ENCODE measurements at places on chromosomes 4 and X.

GRCh38 chr4:61532336-61533000, 332.3 kb downstream of the ADGRL3 start:
- peak; percentile 35 for DNase-seq

DNA sequence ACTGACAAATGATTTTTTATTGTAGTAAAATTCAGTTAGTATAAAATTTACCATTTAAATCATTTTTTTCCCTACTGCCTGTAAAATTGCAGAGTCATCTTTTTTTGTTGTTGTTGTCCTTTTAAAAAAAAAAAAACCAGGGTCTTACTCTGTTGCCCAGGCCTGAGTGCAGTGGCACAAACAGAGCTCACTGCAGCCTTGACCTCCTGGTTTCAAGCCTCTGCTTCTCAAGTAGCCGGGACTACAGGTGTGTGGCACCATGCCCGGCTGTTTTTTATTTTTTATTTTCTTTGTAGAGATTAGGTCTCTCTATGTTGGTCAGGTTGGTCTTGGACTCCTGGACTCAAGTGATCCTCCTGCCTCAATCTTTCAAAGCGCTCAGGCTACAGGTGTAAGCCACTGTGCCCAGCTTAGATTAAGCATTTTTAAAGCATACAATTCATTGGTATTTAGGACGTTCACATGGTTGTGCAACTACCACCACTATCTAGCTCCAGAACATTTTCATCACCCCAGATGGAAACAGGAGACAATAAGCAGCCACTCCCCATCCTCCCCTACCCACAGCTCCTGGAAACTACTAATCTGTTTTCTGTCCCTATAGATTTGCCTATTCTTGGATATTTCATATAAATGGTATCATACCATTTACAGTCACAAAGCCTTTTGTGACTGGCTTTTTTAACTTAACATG, 59.7 kb upstream of the PGRMC2 start:
- DNase-seq: no peak

- DNase-seq: no peak
Observed at GRCh38 chrX:74911494-74911893, 13.8 kb downstream of the NEXMIF start.

DNA sequence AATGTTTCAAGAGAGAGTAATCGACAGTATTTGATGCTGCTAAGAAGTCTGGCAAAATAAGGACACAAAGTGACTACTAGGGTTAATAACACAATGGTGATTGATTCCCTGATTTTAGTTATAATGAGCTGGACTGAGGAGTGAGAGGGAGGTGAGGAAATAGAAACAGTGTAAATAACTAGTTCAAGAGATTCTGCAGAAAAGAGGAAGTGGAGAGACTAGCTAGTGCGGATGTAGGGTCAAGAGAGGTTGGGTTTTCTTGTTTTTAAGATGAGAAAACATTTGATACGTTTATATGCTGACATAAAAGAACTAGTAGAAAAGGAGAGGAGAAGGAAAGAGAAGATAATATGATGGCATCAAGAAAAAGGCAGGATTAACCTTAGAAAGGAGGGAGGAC, 12.2 kb upstream of the TRPC5 start:
- DNase-seq: no peak

- no peak for DNase-seq
Observed at GRCh38 chrX:55452833-55453124, 852 bp downstream of the MAGEH1 start.

- no peak for DNase-seq
Observed at GRCh38 chr4:40730091-40730679, 19.6 kb upstream of the NSUN7 start.

DNA sequence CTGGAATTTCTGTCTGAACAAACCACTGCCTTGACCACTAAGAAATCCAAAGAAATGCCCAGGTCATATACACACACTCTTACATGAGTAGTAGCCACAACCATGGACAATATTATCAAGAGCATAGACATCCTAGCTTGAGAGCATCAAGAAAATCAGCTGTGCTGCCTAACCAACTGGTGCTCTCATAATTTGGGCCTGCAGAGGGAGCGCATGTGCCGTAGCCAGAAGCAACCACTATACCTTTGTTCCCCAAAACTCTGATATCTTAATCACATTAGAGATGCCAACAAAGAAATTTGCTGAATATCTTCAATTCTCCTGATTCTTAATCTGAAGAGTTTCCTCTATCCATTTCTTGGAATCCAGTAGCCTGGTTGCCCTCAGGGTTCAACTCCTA, 163.6 kb downstream of the ZNF674 start:
- no peak for DNase-seq

- peak; percentile 3 for DNase-seq
Observed at GRCh38 chrX:133215747-133216146, 2.4 kb downstream of the TFDP3 start.

DNA sequence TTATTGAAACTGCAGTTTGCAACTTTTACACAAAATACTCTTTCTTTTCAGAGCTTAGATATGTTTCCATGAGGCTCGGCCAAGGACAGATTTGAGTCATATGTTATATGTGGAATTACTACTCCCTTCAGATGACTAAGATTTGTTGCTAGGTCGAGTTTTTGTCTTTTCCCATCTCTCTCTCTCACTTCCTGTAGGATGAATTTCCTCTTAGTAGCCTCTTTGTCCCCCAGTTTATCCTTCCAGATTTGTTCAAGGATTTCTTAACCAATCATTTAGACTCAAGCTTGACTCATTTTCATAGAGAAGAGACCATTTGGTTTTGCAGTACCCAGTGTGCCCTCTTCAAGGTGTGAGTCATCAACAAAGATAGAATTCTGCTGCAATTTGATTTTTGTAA, 209.2 kb downstream of the GLUD2 start:
- peak; percentile 2 for DNase-seq

GRCh38 chr4:185305979-185306442, 89.7 kb downstream of the LRP2BP start:
- DNase-seq: peak; percentile 92

DNA sequence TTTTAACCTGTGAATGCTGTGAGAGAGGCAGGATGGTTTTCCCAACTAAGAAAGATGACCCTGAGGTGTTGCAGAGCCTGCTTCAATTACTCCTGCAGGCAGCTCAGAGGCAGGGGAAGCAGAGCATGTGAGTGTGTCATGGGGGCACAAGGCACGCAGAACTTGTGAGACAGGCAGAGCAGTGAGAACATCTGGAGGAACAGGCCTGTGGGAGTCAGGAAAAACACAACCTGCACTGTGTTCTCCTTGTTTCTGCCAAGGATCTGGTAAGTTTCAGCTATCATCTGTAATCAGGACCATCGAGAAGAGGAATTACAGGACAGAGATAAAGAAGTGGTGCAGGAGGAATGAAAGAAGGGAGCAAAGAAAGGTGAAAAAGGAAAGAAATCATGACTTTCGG, 741.8 kb upstream of the INTU start:
- peak; percentile 15 for DNase-seq

DNA sequence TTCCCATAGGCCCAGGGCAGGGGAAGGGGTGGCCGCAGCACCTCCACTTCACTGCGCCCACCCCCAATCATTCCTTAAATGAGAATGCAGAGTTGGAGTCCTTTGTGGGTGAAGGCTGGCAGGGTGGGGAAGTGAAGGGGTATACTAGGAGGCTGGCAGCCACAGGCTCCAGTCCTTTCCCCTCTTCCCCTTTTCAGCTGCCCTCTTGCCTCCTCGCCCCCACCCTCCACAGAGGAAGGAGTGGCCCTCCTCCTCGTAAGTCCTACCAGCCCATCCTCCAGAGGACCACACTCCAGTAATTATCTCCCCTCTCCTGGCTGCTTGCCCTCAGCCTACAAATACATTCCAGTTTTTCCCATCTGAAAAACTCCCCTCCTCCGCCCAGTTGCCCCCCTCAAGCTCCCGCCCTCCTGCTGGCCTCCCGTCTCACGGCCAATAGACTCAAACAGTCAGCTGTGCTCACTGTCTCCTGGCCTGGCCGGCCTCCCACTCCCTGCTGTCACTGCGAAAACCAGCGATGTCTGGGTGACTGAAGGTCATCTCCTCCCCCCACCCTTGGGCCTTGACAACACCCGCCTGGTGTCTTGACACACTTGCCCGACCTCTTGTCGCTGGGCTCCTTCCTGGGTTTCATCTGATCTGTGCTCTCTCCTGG, 38.8 kb downstream of the EFNB1 start:
- DNase-seq: peak; percentile 7

DNA sequence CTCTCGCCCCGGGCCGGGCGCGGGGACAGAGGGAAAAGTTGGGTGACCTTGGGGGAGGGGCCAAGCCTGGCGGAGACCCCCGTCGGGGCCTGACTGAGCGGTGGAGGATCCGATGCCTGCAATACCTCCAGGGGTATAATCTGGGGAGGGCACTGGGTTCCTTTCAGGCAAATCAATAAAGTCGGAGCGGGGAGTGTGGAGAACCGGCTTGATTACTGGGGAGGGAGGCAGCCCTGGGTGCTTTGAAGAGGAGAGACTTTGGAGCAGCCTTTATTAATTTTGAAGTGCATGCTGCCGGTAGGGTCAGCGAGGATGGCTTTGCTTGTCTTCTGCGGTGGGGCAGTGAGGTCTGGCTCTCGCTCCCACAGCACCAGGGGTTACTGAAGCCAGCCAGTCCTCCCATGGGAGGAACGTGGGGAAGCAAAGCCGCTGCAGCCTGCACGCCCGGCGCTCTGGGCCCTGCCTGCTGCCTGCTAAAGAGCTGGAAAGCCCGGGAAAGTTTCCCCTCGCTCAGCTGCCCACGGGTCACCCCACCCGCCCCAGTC, 403 bp upstream of the LGI2 start:
- DNase-seq: peak; percentile 18

GRCh38 chrX:63764946-63765345, 20.1 kb downstream of the ARHGEF9 start:
- peak; percentile 11 for DNase-seq

DNA sequence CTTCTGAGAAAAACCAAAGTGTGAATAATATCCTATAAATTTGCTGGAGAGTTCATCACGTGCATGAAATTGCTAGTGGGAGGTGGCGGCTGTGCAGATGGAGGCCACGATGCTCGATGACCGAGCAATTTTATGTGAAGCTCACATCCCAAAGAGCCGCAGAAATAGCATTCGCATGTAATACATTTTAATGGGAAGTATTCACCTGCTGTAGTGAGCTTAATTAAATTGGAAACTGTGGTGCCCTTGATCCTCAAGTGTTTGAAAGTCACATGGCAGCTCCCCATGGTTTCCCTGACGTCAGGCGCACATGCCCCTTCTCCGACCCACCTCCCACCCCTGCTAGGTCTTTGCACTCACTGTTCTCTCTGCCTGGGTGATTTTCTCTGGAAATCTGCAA, 136.8 kb downstream of the STK32B start:
- no peak for DNase-seq

GRCh38 chr4:88456670-88457306, at the start of gene HERC5:
Gene HERC5, plus strand, starts transcription at chr4:88457119. Its CDS starts 151 bp downstream, at chr4:88457270.
- DNase-seq: peak; percentile 88

DNA sequence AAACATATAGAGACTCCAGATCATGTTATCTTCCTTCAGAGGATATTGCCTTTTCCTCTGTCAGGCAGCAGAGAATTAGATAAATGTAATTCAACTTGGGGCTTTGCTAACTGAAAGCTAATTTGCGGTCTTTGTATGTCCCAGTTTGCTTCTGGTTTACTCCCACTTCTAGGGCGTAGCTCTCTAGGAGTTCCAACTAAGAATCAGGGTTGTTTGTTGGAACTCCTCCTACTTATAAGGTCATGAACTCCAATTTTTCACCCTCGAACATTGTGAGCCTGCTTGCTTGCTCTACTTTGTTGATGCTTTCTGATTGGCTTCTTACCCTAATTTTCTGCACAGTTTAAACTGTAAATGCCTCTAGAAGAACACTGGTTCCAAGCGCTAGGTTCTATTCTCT, 66.1 kb downstream of the FMR1NB start:
- no peak for DNase-seq

DNA sequence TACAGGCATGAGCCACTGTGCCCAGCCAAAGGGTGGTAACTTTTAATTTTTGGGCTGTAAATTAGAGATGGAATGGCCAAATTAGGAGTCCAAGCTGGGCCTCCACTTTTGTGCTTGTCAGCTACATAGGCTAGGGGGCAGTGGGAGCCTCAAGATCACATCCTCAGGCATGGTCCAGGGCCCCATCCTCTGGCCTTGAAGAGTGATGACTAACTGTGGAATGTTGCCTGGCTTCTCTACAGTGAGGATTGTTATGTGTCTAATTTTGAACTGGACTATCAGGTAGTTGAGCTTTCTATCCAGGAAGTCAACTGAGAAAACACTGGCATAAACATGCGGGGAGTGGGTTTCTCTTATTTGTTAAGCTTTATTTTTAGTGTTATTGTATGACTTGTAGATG, 33.0 kb downstream of the CCNG2 start:
- DNase-seq: no peak

GRCh38 chr4:159552979-159553768, 450.3 kb downstream of the RAPGEF2 start:
- DNase-seq: no peak

DNA sequence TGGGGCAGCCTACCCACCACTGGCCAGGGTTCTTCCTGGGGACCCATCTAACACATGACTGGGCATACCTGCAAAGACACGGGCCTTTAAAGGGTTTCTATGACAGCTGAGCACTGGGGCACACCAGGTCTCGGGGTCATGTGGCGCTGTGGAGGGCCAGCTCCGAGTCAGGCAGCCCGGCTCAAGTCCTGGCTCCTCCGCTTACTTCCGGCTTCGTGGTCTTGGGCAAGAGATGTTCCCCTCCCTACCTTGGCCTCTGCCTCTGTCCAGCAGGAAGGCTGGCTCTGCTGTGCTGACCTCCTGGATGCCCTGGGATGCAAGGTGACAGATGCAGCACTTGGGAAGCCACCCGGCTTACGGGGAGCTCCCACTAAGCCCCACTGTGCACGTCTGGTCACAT, 37.6 kb downstream of the HTRA3 start:
- DNase-seq: no peak

DNA sequence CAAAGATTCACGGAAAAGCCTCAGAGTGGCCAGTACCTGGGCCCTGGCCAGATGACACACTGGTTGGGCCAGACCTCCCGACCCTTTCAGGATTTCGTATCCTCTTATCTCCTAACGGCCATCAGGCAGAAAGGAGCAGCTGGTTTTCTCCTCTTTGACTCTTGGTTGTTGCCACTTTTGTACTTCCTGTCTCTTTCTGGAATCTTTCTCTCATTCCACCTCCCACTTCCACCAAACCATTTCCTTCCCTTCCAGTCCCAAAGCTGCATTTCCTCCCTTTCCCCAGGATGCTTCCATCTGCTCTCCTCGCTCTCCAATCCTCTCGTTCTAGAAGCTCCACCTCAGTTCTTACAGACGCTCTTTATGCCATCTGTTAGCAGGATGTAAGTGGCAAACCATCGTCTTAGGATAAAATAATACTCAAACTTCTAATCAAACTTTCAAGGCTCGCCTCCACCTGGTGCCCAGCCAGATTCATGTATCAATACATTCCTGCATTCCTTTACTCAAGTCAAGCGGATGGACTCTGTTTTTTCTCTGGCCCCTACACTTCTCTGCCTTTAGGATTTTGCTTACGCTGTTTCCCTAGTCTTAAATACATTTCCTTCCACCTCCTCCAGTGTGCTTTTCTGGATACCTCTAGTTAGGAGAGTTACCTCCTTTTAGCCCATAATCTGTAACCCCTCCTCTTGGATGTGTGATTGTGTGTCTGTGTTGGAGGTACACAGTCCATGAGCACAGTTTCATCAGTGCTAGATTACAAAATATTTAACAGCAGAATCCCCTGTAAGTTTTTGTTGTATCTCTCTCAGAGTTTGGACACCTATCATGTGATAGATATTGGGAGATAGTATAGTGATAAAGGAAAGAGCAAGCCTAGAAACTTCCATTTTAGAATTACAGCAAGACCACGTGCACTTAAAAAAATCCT, 70.4 kb downstream of the LDB2 start:
- DNase-seq: no peak
